ENCODE measurements at places on chromosomes 7 and 10.

- peak; percentile 83 for DNase-seq
Observed at GRCh38 chr7:100867040-100867775, at the start of gene TRIP6. Gene TRIP6, plus strand, starts transcription at chr7:100867387. Its CDS starts 111 bp downstream, at chr7:100867498.

- DNase-seq, result no peak
Observed at GRCh38 chr10:75402486-75403143, 1.1 kb upstream of the ZNF503 start.

DNA sequence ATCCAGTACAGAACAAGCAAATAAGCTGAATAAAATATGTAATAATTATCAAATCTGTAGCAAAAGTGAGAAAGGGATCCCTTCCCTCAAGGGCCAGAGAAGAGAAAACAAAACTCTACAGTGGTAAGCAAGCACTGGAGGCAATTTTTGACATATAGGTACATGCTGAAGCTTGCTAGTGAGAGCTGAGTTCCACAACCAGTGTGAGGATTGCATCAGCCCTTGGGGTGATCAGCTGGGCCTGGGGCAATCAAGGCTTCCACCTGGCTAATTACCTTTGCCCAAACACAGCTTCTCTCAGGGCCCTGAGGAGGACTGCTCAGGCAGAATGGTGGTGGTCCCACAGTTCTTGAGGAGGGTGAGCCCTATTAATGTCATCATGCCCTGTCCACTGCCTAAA, 134.4 kb upstream of the DLX6 start:
- no peak for DNase-seq

GRCh38 chr7:122983261-122983660, 12.2 kb downstream of the TAS2R16 start:
- no peak for DNase-seq

DNA sequence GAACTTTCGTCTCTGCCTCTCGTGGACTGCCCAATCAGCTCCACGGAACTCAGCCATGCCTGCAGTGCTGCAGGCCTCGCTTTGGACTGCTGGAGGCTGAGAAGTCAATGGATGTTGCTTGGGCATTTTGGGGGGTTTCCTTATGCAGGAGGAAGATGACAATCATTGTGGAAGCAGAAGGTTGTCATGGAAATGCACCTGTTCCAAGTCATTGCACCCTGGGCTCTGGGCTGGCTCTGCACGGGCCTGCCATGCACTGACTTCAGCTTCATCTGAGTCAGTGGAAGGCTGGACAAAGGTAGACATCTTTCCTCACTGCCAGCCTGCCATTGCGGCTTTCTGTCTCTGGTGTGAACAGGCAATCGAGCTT, 217.3 kb downstream of the RPS24 start:
- no peak for DNase-seq

- no peak for DNase-seq
Observed at GRCh38 chr7:41996381-41997035, 240.5 kb downstream of the GLI3 start.

GRCh38 chr10:92208736-92209135, 82.1 kb downstream of the CPEB3 start:
- DNase-seq, result no peak

Data from hypothalamus (tissue), 51 donors.